Gastroesophageal sphincter (tissue), 4 donors: ENCODE measurements at places on chromosomes 4 and X.

DNA sequence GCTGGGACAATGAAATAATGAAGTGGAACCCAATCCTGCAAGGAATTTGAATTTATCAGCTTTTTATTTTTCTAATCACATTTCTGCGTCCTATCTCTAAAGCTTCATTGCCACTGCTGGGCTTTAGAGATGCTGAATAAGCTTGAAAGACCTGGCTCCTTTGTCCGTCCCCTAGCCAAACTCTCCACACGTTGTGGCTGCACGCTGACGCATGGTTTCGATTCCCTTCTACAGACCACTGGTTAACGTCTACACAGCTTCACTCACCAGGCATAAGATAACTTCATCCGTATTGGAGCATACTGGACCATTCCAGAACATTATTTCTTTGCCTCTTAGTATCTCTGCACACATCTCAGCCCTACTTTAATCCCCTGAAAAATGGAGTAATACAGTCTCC, 31.2 kb downstream of the SPANXN3 start:
- H3K4me3 ChIP-seq, result no peak overlapping the region
- no peaks in the 10 kb centered on the region for H3K4me1 ChIP-seq
- no peak overlapping the region for H3K27ac ChIP-seq
- no peaks in the 10 kb centered on the region for H3K36me3 ChIP-seq
- H3K27me3 ChIP-seq, result no peaks in the 10 kb centered on the region

DNA sequence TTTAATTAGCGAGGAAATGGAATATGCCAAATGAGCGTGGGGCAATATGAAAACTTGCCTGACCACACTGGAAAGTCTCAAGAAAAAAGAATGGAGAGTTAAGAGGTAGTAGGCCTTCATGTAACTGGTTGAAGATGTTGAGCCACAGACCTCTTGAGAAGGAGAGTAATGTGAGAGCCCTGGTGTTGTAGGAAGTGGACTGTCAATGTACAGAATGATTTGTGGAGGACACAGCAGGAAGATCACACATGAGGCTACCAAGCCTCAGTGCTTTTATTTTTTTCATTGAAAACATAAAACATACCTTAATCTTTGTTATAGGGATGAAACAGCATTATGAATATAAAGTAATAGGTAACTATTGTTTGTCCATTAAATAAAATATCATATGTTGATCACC, 331.6 kb downstream of the UNC5C start:
- no peaks in the 10 kb centered on the region for H3K4me1 ChIP-seq
- no peaks in the 10 kb centered on the region for H3K36me3 ChIP-seq
- no peak overlapping the region for H3K27ac ChIP-seq
- H3K27me3 ChIP-seq, result no peaks in the 10 kb centered on the region
- no peak for ATAC-seq

DNA sequence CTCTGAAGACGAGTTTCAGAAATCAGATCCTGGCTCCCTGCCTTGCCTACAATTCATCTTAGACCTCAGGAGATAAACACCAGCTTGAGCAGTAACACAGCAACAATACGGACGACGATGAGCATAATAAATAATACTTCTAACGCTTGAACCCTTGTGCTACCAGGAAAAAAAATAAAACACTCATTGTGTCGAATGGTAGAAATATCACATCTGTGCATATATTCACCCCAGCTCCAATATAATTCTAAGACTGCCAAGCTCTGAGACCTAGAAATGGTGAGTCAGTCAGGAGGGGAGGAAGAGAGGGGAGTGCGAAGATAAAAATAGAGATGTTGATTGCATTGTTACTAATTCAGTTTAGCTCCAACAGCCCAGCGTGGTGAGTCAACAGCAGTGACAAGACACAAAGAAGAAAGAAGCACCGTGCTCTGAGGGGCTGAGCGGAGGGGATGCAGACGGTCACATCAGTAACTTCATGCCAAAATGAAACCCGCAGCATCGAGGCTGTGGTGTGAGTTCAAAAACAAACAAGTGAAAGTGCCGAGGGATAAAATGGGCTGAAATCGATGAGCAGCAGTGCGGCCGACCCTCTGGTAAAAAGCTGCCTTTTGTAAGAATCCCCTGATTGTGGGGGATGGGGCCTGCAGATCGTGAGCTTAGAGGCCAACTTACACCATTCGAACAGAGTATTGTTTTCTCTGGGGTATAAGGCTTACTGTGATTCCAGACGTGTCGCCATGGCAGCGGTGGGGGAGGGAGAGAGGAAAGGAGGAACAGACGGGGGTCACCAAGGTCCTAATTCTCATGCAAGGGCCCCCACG, 150.4 kb downstream of the MGST2 start:
- H3K4me3 ChIP-seq, result peak overlapping the region; percentile 39
- peak; percentile 89 for ATAC-seq
- peak overlapping the region; percentile 78 for H3K27ac ChIP-seq

DNA sequence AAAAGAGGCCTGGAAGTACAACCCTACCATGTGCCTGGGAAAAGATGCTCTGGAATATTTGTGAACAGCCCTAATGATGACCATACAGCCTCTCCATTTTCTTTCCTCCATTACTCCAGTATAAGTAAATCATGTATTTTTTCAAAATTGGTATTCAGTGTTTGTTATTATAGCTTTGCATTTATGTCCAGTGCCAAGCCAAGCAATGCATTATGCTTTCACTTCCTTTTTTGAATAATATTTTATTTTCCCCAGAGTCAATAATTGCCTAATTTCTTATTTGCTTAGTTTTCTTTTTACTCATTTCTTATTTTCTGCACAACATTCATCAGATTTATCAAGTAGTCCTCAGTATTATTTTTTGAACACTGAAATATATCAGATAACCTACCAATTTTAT, 49.3 kb upstream of the EOLA2 start:
- H3K36me3 ChIP-seq, result no peaks in the 10 kb centered on the region
- H3K4me3 ChIP-seq, result no peak overlapping the region
- H3K27me3 ChIP-seq, result no peaks in the 10 kb centered on the region
- H3K27ac ChIP-seq, result no peak overlapping the region
- H3K4me1 ChIP-seq, result no peaks in the 10 kb centered on the region

GRCh38 chrX:11474021-11474420, 180.8 kb downstream of the AMELX start:
- no peaks in the 10 kb centered on the region for H3K27me3 ChIP-seq
- no peak for ATAC-seq
- H3K36me3 ChIP-seq, result no peaks in the 10 kb centered on the region

DNA sequence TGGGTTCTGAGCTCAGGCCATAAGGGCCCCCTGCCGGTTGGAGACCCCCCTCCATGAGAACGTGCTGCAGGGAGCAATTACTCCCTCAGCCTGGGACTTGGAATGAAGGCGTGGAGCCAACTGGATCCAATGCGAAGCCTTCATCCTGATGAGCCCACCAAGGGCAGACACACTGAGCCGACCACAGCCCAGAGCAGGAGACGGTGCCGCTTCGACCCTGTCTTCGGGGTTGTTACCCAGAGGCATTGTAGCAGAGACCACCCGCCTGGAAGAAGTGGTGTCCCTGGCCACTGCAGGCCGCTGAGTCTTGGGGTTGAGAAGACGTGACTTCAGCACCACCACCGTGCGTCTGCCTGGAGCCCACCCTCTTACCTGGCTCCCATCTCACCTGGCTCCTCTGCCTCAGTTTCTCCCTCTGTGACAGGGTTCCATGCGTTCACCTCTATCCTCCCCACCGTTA, 7.0 kb upstream of the NKX1-1 start:
- H3K36me3 ChIP-seq, result no peaks in the 10 kb centered on the region
- no peak overlapping the region for H3K27ac ChIP-seq
- H3K27me3 ChIP-seq, result peaks cover 99% of the 10 kb centered on the region
- ATAC-seq, result no peak
- no peaks in the 10 kb centered on the region for H3K4me1 ChIP-seq

DNA sequence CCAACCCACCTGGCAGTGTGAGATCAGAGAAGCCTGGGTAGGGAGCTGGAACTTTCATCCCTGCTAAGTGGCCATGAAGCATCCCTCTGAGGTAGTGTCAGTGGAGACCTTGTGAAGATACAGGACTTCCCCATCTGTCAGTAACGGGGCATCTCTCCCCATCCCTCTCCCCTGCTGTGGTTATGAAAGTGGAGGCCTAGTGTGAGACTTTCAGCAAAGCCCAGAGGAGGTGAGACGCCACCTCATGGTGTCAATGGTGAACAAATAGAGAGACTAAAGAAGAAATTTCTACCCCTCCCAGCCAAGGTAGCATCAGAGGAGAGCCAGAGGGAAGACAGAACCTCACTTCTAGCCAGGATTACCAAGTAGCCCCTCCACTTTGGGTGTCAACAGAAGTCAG, 150.2 kb downstream of the VEGFC start:
- no peaks in the 10 kb centered on the region for H3K4me1 ChIP-seq
- no peaks in the 10 kb centered on the region for H3K36me3 ChIP-seq
- no peak for ATAC-seq
- H3K27ac ChIP-seq, result no peak overlapping the region
- H3K27me3 ChIP-seq, result no peaks in the 10 kb centered on the region

DNA sequence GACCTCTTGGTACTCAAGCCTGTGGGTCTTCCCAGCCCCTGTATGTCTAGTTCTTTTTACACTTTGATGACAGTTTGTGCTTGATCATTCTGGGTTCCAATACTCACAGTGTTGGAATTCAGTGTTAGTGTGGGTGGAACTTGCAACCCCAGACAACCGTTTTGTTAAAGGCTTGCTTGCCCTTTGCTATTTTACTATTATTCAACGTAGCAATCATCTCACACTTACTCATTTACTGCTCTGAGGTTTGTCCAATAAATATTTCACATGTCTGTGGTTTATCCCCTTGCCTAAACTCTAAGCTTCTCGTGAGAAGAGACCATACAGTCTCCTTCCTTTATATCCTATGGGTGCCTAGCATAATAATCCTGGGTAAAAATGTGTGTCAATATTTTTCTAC, 15.3 kb downstream of the CCNG2 start:
- H3K27me3 ChIP-seq, result no peaks in the 10 kb centered on the region
- no peaks in the 10 kb centered on the region for H3K4me1 ChIP-seq
- no peaks in the 10 kb centered on the region for H3K36me3 ChIP-seq
- ATAC-seq, result no peak
- no peak overlapping the region for H3K27ac ChIP-seq
